K562 (cell line): ENCODE measurements at places on chromosomes 3 and 15.

- H3K4me1 ChIP-seq, result peaks cover 12% of the 10 kb centered on the region
- H3K27me3 ChIP-seq, result no peaks in the 10 kb centered on the region
- DNase-seq, result peak; percentile 57
- H3K36me3 ChIP-seq, result no peaks in the 10 kb centered on the region
- H3K27ac ChIP-seq, result no peak overlapping the region
These were observed 120.7 kb upstream of the LINGO1 start for GRCh38 chr15:77753281-77753873.

- H3K36me3 ChIP-seq, result peaks cover 63% of the 10 kb centered on the region
- no peaks in the 10 kb centered on the region for H3K4me1 ChIP-seq
- no peaks in the 10 kb centered on the region for H3K27me3 ChIP-seq
- H3K27ac ChIP-seq, result peak overlapping the region; percentile 62; the same call in 2 of the 3 replicates
These were observed 53.9 kb downstream of the RLBP1 start for GRCh38 chr15:89167267-89168176.

GRCh38 chr15:32838820-32839219 is 121.0 kb downstream of the GREM1 start:
- no peaks in the 10 kb centered on the region for H3K4me1 ChIP-seq
- H3K27ac ChIP-seq, result no peak overlapping the region
- DNase-seq, result no peak
- no peaks in the 10 kb centered on the region for H3K36me3 ChIP-seq
- H3K27me3 ChIP-seq, result peaks cover 29% of the 10 kb centered on the region

DNA sequence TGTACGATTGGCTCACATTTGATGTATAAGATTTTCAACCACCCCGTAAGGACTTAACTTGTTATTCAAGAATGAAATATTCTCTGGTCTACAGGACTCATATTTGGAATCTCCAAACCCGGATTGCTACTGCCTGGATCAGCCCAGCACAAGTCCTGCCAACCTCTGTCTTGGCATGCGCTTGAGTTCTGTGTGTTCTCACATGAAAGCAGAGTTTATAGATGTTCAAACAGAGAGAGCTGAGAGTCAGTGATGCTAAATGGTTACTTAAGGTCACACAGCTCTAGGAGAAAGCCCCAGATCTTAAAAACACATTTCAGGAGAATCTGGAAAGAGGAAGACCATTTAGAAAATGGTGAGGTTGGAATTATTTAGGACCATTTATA is 268.0 kb upstream of the TBL1XR1 start:
- H3K4me3 ChIP-seq, result no peak overlapping the region
- no peak for DNase-seq
- no peaks in the 10 kb centered on the region for H3K27me3 ChIP-seq

GRCh38 chr3:100006570-100007271 is 107.6 kb downstream of the FILIP1L start:
- H3K36me3 ChIP-seq, result no peaks in the 10 kb centered on the region
- no peak for DNase-seq
- no peak overlapping the region for H3K27ac ChIP-seq
- no peaks in the 10 kb centered on the region for H3K27me3 ChIP-seq
- no peaks in the 10 kb centered on the region; the same call in 1 of the 2 replicates for H3K4me1 ChIP-seq

GRCh38 chr15:77616072-77616471 is 16.6 kb downstream of the LINGO1 start:
- H3K36me3 ChIP-seq, result peaks cover 15% of the 10 kb centered on the region; the same call in 1 of the 3 replicates
- peaks cover 58% of the 10 kb centered on the region for H3K4me1 ChIP-seq
- no peaks in the 10 kb centered on the region for H3K27me3 ChIP-seq
- DNase-seq, result no peak
- H3K27ac ChIP-seq, result no peak overlapping the region

- no peaks in the 10 kb centered on the region for H3K4me1 ChIP-seq
- H3K36me3 ChIP-seq, result no peaks in the 10 kb centered on the region
- peaks cover 8% of the 10 kb centered on the region for H3K27me3 ChIP-seq
- no peak overlapping the region for H3K27ac ChIP-seq
- no peak for DNase-seq
These were observed 333.8 kb downstream of the EPHB1 start for GRCh38 chr3:135128818-135129217.

DNA sequence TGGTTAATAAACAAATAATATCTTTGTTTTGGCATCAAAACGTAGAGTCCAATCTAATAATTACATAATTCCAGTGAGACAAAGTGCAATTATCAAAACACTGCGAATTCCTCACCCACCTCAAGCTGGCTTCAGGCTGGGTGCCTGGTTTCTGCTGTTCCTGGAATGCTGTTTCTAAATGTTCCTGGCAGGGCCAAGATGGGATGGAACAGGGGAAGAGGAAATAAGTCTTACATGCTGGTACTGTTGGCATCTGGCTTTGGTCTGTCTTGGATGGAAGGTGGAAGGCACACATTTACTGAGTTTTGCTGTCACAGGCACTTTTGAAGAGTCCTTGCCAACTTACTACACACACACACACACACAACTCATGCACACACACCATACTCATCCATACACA is 101.9 kb upstream of the SLCO3A1 start:
- H3K27ac ChIP-seq, result no peak overlapping the region
- DNase-seq, result no peak
- H3K4me1 ChIP-seq, result no peaks in the 10 kb centered on the region
- H3K27me3 ChIP-seq, result no peaks in the 10 kb centered on the region
- H3K36me3 ChIP-seq, result no peaks in the 10 kb centered on the region

- no peak overlapping the region for H3K27ac ChIP-seq
- H3K27me3 ChIP-seq, result peaks cover 7% of the 10 kb centered on the region; the same call in 2 of the 3 replicates
- no peaks in the 10 kb centered on the region for H3K4me1 ChIP-seq
- DNase-seq, result no peak
- H3K36me3 ChIP-seq, result no peaks in the 10 kb centered on the region
These were observed 31.9 kb downstream of the SUSD5 start for GRCh38 chr3:33186524-33187367.

DNA sequence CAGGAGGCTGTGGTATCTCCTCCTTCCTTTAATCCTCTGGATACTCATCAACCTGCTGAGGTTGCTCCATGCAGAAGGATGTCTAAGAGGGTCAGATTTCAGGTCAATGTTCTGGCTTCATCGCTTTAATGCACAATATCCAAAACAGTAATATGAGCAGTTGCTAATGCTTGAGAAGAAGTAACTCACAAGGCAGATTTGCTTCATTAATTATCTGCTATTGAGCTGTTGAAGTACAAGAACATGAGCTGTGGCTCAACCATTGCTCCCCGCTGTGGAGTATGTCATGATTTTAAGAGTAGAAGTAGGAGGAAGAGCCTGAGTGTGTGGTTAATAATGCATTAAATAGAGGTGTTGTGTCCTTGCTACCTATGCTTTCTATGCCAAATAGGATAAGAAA is 1412.9 kb upstream of the ALCAM start:
- no peak overlapping the region for H3K27ac ChIP-seq
- no peaks in the 10 kb centered on the region for H3K36me3 ChIP-seq
- no peak overlapping the region for H3K4me3 ChIP-seq
- H3K4me1 ChIP-seq, result no peaks in the 10 kb centered on the region

DNA sequence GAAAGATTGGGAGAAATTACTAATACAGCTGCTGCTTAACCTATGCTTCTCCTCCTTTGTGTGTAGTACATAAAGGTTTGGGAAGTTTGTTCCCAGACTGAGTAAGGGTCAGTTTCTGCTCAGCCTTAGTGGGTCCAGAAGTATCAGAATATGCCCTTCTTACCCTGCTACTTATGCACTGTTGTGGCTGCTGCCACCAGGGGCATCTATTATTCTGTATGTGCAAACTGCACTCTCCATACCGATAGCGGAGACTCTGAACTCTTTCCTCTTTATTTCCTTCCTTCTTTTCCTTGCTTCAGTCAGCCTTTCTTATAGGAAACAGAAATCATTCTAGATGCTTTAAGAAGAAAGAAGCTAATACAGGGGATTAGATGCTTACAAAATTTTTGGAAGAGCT is 4.0 kb downstream of the NEDD4 start:
- no peak overlapping the region for H3K4me3 ChIP-seq
- H3K27me3 ChIP-seq, result no peaks in the 10 kb centered on the region
- peaks cover 4% of the 10 kb centered on the region; the same call in 1 of the 3 replicates for H3K36me3 ChIP-seq
- DNase-seq, result no peak

DNA sequence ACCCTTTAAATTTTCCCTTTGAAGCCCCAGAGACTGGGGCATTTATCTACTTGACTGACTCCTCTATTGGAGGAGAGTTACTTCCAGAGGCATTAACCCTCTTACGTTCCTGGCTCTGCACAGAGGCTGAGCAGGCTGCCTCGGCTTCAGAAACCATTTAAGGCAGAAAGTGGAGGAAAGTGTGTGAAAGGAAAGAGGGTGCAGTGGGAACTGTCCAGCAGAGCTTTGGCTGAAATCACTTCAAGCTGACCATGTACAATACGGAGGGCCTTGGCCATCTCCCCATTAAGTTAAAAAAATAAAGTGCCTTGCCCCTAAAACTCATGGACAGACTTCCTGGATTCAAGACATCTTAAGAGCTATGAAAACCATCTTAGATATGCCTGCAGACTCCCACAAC is 238.7 kb downstream of the SV2B start:
- no peak overlapping the region for H3K27ac ChIP-seq
- H3K27me3 ChIP-seq, result peaks cover 4% of the 10 kb centered on the region; the same call in 1 of the 2 replicates
- H3K36me3 ChIP-seq, result no peaks in the 10 kb centered on the region
- DNase-seq, result peak; percentile 8

GRCh38 chr15:78761891-78762385 is 49.3 kb downstream of the ADAMTS7 start:
- no peak for DNase-seq
- H3K4me3 ChIP-seq, result no peak overlapping the region
- H3K27ac ChIP-seq, result no peak overlapping the region
- H3K36me3 ChIP-seq, result no peaks in the 10 kb centered on the region

GRCh38 chr3:148833223-148833622 is 5.6 kb downstream of the CPB1 start:
- no peak overlapping the region for H3K27ac ChIP-seq
- no peaks in the 10 kb centered on the region for H3K36me3 ChIP-seq
- H3K4me3 ChIP-seq, result no peak overlapping the region
- no peaks in the 10 kb centered on the region for H3K4me1 ChIP-seq
- no peak for DNase-seq

- no peaks in the 10 kb centered on the region; the same call in 1 of the 2 replicates for H3K4me1 ChIP-seq
- no peak overlapping the region for H3K4me3 ChIP-seq
- no peak overlapping the region for H3K27ac ChIP-seq
- no peak for DNase-seq
- H3K27me3 ChIP-seq, result no peaks in the 10 kb centered on the region
These were observed 140.7 kb downstream of the IMPG2 start for GRCh38 chr3:101179637-101180036.

DNA sequence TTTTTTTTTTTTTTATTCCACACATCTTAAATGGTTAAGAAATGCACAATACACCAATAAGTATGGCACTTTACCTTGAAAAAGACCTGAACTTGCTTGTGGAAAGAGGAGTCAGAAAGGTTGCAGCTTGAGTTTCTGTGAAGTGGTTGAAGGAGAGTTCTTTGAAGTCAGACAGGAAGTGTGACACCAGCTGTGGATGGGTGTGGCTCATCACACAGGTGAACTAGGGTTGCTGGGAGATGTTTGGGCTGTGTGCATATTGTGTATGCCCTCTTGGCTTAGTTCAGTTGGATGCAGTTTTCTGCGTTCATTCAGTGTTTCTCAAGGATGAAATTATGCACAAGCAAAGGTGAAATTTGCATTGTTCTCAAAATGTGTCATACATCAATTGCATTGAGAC is 6.3 kb downstream of the AEN start:
- H3K27ac ChIP-seq, result no peak overlapping the region
- H3K4me3 ChIP-seq, result no peak overlapping the region
- DNase-seq, result no peak
- peaks cover 96% of the 10 kb centered on the region for H3K36me3 ChIP-seq
- H3K4me1 ChIP-seq, result peaks cover 9% of the 10 kb centered on the region; the same call in 2 of the 3 replicates
